ENCODE measurements at places on chromosomes 7 and 10. TPM values are rescaled to one million over a fixed set of nuclear protein-coding genes. Genes with fewer than 3 reads are reported as not detected.

CCDC3 gene
- 0.15 TPM for total RNA-seq

COA1 gene
- 60.0 TPM for total RNA-seq

NDUFB2 gene
- 162 TPM for total RNA-seq

ZNF727 gene
- total RNA-seq = not detected

SCART1 gene
- 1.6 TPM for total RNA-seq

SFXN2 gene
- total RNA-seq = 25.6 TPM

PLXDC2 gene
- 0.10 TPM for total RNA-seq

C10orf53 gene
- total RNA-seq = not detected

C10orf67 gene
- total RNA-seq = 0.20 TPM

CHST3 gene
- not detected for total RNA-seq

EIF4EBP2 gene
- total RNA-seq = 48.4 TPM

OR2A1 gene
- total RNA-seq = not detected

SUN3 gene
- total RNA-seq = not detected

CRYGN gene
- total RNA-seq = not detected

CYP2C19 gene
- not detected for total RNA-seq

OR6V1 gene
- total RNA-seq = not detected

HECTD2 gene
- total RNA-seq = 2.9 TPM

EPHA1 gene
- 0.66 TPM for total RNA-seq

NOS3 gene
- 10.5 TPM for total RNA-seq

CPED1 gene
- total RNA-seq = 0.15 TPM

BAMBI gene
- total RNA-seq = not detected

ELN gene
- total RNA-seq = not detected

CLDN3 gene
- not detected for total RNA-seq

SP8 gene
- not detected for total RNA-seq

CALCR gene
- total RNA-seq = not detected

CYP3A5 gene
- total RNA-seq = not detected

ZNF138 gene
- 8.6 TPM for total RNA-seq

RAMP3 gene
- total RNA-seq = not detected

TMEM60 gene
- 15.3 TPM for total RNA-seq

STYXL1 gene
- total RNA-seq = 34.1 TPM

MGMT gene
- total RNA-seq = 17.1 TPM

SFTPD gene
- not detected for total RNA-seq

NUTM2D gene
- total RNA-seq = 3.2 TPM

NET1 gene
- total RNA-seq = 36.3 TPM

LIPF gene
- total RNA-seq = not detected

GRID1 gene
- total RNA-seq = not detected

MLXIPL gene
- total RNA-seq = not detected

TET1 gene
- total RNA-seq = 1.7 TPM

ATG9B gene
- total RNA-seq = 6.9 TPM

MOGAT3 gene
- total RNA-seq = not detected

SPDYE18 gene
- total RNA-seq = 1.3 TPM

SUMF2 gene
- total RNA-seq = 111 TPM

FAM131B gene
- total RNA-seq = 0.37 TPM

PON1 gene
- total RNA-seq = not detected

HOXA2 gene
- total RNA-seq = not detected

ITGA8 gene
- total RNA-seq = not detected

BCAP29 gene
- total RNA-seq = 58.8 TPM

BICC1 gene
- not detected for total RNA-seq

TMEM229A gene
- not detected for total RNA-seq

GRM3 gene
- total RNA-seq = not detected

FAM241B gene
- 10.0 TPM for total RNA-seq

SPDYE9 gene
- total RNA-seq = not detected

Data from T-helper 1 cell treated with Interleukin-12 subunit alpha and Interleukin-12 subunit beta and Interleukin-4 antibody, amounts not matched to agents 30 ng/mL and 1 ng/mL, for 36 hours (primary cell).